Skeletal muscle cell (primary cell): ENCODE measurements at places on chromosomes 13 and 19.
A peak's percentile ranks its signal among the peaks of the same experiment; 100 is the strongest.

DNA sequence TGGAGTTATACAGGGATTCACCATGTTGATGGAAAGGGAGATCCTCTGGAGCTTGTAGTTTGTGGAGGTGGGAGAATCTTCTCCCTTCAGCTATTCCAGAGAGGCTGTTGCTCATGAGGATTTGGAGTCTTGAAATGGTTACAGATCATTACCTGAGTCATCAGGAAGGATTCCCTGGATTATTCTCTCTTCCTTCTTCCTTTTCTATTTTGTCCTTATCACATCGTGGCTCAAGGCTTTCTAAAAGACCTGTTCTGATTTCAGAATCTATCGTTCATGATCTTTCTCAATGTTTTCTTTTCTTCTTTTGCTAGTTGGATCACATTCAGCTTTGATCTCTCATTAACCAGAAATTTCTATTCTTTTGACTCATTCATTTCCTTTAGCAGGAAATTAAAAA, 196.0 kb downstream of the KLF5 start:
- DNase-seq = no peak

GRCh38 chr19:30028992-30029343, 86.9 kb downstream of the URI1 start:
- DNase-seq = no peak

GRCh38 chr13:67408798-67409197, 178.7 kb upstream of the PCDH9 start:
- DNase-seq = peak; percentile 83

DNA sequence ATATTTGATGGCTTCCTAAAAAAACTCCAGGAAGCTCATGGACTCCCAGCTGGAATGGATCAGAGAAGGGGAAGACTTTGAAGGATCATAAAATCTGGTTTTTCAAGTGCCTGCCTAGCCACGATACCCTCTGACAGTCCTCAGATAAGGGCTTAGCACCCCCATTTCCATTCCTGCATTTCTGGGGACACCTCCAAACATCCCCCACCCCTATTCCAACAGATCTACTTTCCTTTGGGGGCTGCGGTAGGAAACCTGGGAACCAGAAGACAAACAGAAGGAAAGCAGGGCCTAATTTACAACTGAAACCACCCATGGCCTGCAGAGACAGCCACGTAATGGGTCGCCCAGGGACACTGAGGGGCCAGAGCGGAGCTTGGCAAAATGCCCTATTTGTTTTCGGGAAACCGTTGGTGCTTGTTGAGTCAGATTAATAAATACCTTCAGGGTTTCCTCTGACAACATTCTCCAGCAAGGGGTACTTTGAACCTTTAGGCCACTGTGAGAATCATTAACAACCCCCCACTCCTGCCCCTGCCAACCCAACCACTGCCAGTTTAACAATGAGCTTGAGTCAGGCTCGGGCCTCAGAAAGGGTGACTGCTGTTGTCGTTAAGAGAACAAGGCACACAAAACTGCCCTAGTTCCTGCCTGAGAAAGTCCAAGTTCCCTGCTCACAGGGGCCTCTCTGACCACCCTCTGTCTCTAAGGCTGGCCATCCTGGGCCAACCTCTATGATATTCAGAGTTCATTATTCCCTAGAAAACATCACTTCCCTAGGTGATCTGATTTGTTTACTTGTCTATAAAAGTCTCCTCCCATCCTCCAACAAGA, 23.5 kb downstream of the RHPN2 start:
- no peak for DNase-seq

DNA sequence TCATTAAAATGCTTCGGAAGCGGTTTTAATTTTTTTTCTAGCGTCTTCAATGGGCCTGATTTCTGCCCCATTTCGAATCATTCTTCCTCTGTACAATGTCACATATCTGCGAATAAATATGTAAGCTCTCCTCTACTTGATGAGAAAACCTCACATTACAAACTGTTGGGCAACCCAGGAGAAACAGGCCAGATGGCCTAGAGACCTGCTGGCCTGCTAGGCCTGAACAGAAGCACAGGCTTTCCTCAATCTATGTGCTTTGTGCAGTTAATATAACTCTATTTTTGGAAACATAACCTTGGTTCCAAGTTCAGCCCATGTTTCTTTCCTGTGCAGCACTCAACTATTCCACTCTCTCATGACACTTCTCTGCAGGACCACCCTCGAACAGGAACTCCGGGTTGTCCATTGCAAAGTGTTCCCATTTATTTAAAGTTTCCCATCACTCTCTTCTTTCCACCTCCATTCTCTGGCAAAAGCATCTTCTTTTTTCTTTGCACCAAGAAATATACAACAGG, 42.0 kb downstream of the DCLK1 start:
- no peak for DNase-seq
